ENCODE measurements at places on chromosomes 1 and 21. TPM values are rescaled to one million over a fixed set of nuclear protein-coding genes. Genes with fewer than 3 reads are reported as not detected.
A peak's percentile ranks its signal among the peaks of the same experiment; 100 is the strongest.

- H3K4me3 ChIP-seq = no peak overlapping the region
- peak overlapping the region; percentile 69 for H3K27ac ChIP-seq
- H3K36me3 ChIP-seq = peaks cover 2% of the 10 kb centered on the region
- H3K27me3 ChIP-seq = no peaks in the 10 kb centered on the region
- H3K4me1 ChIP-seq = peaks cover 4% of the 10 kb centered on the region
Measured at GRCh38 chr1:207064561-207064960, 11.5 kb downstream of the PFKFB2 start.

GRCh38 chr1:38341694-38342093 is 295.1 kb upstream of the POU3F1 start:
- no peak overlapping the region for H3K4me3 ChIP-seq
- H3K4me1 ChIP-seq = no peaks in the 10 kb centered on the region
- H3K27ac ChIP-seq = no peak overlapping the region
- no peaks in the 10 kb centered on the region for H3K36me3 ChIP-seq

The KANK4 gene
- total RNA-seq = 46.3 TPM

The MGST3 gene
- 175 TPM for total RNA-seq

The TNFRSF14 gene
- total RNA-seq = 89.4 TPM

- H3K4me3 ChIP-seq = no peak overlapping the region
- no peak for DNase-seq
- H3K4me1 ChIP-seq = peaks cover 7% of the 10 kb centered on the region
- H3K27ac ChIP-seq = peak overlapping the region; percentile 51
Measured at GRCh38 chr1:165595246-165595938, 35.6 kb upstream of the MGST3 start.

DNA sequence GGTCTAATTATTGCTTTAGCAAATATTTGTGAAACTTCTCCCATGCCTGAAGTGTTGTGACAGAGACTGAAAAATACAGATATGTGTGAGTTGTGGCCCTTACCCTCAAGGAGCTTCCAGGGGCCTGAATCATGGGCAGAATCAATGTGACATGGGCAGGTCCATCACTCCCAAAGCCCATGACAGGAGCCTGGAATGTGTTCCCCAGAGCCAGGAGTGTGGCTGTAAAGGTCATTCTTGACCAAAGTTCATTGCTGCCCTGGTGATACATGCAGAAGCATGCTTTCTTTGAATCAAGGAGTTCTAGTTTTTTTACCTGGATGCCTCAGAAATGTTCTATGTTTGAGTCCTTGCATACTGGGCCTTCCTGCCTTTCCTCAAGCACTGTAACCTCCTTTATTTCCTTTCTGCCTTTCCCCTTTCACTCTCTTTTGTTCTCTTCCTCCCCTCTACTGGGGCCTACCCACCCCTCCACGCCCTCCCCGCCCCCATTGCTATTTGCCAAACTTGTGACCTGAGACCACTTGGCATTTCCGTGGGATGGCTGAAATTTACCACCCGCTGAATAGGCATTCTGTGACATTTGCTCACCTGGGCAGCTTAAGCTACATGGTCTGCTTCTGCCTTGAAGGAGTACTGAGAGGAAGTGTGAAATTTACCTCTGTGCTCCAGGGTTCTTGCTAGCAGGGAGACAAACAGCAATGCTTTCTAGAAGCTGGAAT is 19.7 kb downstream of the PBX1 start:
- DNase-seq = no peak
- no peaks in the 10 kb centered on the region for H3K27me3 ChIP-seq
- H3K4me1 ChIP-seq = no peaks in the 10 kb centered on the region
- H3K4me3 ChIP-seq = no peak overlapping the region
- no peaks in the 10 kb centered on the region for H3K36me3 ChIP-seq
- H3K27ac ChIP-seq = no peak overlapping the region

- H3K36me3 ChIP-seq = no peaks in the 10 kb centered on the region
- no peak overlapping the region for H3K4me3 ChIP-seq
- H3K27ac ChIP-seq = no peak overlapping the region
Measured at GRCh38 chr1:6054596-6054995, 8.9 kb downstream of the KCNAB2 start.

GRCh38 chr1:87586501-87586900 is 257.8 kb downstream of the LMO4 start:
- H3K36me3 ChIP-seq = no peaks in the 10 kb centered on the region
- H3K27ac ChIP-seq = no peak overlapping the region
- H3K4me3 ChIP-seq = no peak overlapping the region
- H3K4me1 ChIP-seq = no peaks in the 10 kb centered on the region

The PUSL1 gene
- 22.2 TPM for total RNA-seq

The BARHL2 gene
- total RNA-seq = not detected

DNA sequence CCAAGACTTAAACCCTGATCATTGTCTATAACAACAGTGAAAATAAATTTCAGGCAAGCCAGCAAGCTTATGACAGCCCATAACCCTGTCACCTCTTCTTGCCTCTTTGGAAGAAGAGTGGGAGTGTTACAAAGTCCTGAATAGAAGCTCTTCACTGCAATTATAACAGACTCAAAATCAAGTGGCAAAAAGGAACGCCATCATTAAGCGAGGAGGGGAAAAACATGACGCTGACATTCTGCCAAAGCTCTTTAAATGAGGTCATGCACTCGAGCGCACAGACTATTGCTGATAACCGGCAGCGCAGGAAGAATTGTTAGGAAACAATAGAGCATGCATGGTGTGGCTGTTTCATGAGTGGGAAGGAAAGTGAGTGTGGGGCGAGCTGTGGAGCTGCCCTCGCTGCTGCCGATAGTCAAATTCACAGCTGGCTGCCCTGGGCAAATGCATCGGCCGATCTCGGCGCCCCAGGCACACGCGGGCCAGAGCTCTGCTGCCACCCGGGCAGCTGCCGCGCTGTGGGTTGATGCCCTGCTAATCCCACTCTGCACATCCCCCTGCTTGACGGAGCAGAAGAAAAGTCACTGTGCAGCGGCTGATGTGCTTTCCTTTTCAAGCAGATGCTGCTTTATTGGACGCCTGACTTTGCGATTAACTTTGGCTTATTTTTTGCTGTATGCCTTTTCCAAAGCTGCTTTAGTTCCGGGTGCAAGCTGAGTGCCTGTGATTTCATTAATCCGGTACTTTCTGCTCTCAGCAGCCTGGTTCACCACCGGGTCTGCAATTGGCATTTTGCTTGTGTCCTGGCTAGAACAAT is 102.4 kb upstream of the ST6GALNAC5 start:
- DNase-seq = no peak
- H3K4me3 ChIP-seq = peak overlapping the region; percentile 35
- H3K36me3 ChIP-seq = no peaks in the 10 kb centered on the region
- peak overlapping the region; percentile 76 for H3K27ac ChIP-seq
- H3K4me1 ChIP-seq = no peaks in the 10 kb centered on the region
- no peaks in the 10 kb centered on the region for H3K27me3 ChIP-seq

The SYT6 gene
- total RNA-seq = 0.44 TPM

- DNase-seq = no peak
- no peaks in the 10 kb centered on the region for H3K36me3 ChIP-seq
- no peaks in the 10 kb centered on the region for H3K27me3 ChIP-seq
Measured at GRCh38 chr1:3584915-3585314, 26.4 kb downstream of the MEGF6 start.

GRCh38 chr1:48205522-48205921 is 17.0 kb upstream of the SLC5A9 start:
- no peak for DNase-seq
- no peaks in the 10 kb centered on the region for H3K36me3 ChIP-seq
- H3K4me1 ChIP-seq = peaks cover 12% of the 10 kb centered on the region
- no peaks in the 10 kb centered on the region for H3K27me3 ChIP-seq
- H3K4me3 ChIP-seq = no peak overlapping the region

DNA sequence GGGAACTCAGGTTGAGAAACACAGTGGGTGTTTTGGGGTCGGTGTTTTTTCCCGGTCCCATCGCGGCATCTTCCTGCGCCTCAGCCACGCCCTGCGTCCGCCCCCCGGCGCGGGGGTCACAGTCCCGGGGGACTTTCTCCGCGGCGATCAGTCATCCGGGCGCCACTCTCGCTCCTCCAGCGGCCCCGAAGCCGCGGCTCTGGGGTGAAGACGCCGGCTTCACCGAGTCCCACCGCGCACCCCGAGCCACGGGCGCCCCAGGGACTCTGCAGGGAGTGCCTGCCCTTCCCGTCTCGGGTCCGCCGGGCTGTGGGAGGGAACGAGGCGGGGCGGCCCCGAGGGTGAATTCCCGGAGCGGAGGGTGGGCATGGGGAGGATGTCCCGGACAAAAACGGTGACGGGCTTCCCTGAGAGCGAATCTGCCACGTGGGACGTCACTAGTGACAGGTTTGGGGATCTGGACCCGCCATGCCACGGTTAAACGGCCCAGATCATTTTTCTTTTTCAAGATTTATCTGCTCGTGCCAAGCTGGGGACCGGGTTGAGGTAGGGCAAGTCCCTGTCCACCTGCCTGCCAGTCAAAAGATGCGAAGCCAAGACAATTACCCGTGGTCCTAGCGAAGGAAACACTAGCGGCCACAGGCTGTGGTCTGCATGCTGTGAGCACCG is 717 bp upstream of the BATF3 start:
- no peak for DNase-seq
- H3K4me3 ChIP-seq = peak overlapping the region; percentile 51
- H3K4me1 ChIP-seq = no peaks in the 10 kb centered on the region
- H3K36me3 ChIP-seq = no peaks in the 10 kb centered on the region

All from tibial nerve (tissue), 4 donors.